ENCODE measurements at places on chromosomes 7 and 10.

DNA sequence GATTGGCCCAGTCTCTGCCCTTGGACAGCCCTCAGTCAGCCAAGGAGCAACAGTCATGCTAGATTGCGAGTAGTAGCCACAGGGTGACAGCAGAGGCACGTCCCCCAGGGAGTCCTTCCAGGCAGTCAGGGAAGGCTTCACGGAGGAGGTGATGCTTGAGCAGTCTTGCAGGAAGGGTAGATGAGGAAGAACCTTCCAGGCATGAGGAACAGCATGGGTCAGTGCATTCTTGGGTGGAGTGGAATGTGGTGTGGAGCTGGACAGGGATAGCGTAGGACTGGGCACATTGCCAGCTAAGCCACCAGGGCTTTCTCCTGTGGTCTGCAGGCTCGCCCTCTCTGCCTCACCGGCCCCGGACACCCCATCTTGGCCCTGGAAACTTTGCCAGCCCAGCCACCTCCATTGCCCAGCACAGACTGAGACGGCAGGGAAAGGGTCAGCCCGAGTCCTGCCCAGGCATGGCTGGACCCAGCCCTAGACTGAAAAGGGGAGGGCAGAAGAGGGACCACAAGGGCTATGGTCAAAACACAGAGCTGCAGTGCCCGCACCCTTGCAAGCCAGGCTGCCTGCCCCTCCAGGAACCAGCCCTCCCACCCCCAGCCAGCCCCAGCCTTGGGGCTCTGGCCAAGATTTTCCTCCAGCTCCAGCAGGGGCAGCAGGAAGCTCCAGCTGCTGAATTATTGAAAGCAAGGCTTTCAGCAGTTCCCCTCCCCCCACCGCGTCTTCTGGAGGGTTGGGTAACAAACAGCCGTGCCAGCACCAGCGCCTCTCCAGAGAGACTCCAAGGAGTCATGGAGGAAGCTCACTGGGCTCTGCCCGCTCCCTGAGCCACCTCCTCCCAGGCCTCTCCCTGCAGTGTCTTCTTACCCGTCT, 18.7 kb downstream of the SRRM3 start:
- no peak for DNase-seq

DNA sequence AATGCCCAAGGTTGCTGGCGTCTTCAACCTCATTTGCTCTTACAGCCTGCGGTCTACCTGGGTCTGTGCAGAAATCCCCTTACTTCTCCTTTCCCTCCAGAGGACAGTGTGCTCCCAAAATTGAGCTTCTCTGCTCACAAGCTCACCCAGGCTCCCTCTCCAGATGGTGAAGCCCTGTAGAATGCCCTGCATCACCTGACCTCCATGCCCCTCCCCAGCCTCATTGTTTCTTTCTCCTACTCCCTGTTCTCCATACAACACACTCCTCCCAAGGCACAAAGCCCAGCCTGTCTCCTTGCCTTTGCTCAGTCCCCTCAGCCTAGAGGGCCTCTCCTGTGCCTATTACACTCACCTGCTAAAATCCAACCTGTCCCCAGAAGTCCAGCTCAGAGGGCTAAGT, 3.5 kb downstream of the CRHR2 start:
- no peak for DNase-seq

GRCh38 chr7:144517749-144518148, 114.3 kb upstream of the NOBOX start:
- DNase-seq = no peak

- no peak for DNase-seq
Observed at GRCh38 chr10:62183442-62183841, 85.2 kb downstream of the RTKN2 start.

DNA sequence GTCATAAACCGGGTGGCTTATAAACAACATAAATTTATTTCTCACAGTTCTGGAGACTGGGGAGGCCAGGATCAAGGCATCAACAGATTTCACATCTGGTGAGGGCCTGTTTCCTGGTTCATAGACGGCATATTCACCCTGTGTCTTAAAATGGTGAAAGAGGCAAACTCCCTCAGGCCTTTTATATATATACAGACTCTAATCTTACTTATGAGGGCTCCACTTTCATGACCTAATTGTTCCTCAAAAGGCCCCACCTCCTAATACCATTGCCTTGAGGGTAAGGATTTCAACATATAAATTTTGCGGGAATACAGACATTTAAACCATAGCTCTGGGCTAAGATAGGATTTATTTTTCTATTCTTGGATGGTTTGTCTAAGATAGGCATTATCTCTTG, 187.2 kb downstream of the PPP1R3A start:
- DNase-seq = no peak

DNA sequence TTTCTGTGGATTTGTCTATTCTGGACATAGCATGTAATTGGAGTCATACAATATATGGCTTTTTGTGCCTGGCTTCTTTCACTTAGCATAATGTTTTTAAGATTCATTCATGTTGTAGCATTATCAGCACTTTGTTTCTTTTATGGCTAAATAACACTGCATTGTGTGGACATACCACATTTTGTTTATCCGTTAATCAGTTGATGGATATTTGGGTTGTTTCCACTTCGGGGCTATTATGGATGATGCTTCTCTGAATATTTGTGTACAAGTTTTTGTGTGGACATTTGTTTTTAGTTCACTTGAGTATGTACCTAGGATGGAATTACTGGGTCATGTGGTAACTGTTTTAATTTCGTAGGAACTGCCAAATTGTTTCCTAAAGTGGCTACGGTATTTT, 6.4 kb downstream of the LCOR start:
- no peak for DNase-seq

- DNase-seq = peak; percentile 31
Observed at GRCh38 chr10:123229927-123230630, 75.9 kb downstream of the BUB3 start.

DNA sequence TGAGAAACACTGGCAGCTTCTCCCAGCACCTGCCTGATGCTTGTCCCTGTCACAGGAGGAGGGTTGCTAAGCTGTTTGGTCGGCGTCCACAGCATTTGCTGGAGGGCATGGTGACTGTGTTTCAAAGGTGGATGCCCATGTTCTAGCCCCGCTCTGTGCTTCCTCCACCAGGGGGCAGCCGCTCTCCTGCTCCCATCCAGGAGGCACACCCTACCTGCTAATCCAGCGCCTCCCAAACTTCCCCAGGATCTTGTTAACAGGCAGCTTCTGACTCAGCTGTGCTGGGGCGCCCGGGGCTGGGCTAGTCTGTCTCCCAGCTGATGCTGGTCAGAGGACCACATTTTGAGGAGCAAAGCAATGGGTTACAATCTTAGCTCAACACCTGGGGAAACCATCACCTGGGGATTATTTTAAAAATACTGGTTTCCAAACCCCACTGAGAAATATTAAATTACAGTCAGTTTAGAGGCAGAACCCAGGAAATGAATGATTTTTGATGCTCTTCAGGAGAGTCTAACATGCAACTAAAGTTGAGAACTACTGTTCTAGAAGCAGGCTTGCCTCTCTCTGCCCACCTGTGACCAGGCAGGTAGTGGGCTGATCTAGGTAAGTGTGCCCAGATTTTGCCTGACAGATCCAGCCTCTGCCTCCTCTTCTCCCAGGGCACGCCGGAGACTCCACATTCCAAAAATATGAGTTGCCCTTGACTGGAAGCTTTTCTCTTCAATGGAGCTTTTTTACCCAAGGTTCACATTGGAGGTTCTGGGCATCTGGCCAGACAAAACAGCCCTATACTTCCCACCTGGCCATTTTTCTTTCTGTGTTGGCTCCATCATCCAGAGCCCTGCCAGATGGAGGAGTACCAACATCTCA, 92.7 kb upstream of the GPR26 start:
- DNase-seq = peak; percentile 51

DNA sequence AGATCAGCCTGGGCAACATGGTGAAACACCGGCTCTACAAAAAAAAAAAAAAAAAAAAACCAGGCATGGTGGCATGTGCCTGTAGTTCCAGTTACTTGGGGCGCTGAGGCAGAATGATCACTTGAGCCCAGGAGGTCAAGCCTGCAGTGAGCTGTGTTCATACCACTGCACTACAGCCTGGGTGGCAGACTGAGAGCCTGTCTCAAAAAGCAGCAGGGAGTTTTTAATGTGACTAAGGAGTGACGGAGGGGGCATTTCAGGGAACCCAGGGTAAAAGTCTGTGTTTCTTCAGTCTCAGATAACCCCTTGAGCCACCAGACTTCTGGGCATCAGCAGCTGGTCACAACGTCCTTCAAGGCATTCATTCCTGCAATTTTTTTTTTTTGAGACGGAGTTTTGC, 2.2 kb upstream of the C10orf95 start:
- no peak for DNase-seq

DNA sequence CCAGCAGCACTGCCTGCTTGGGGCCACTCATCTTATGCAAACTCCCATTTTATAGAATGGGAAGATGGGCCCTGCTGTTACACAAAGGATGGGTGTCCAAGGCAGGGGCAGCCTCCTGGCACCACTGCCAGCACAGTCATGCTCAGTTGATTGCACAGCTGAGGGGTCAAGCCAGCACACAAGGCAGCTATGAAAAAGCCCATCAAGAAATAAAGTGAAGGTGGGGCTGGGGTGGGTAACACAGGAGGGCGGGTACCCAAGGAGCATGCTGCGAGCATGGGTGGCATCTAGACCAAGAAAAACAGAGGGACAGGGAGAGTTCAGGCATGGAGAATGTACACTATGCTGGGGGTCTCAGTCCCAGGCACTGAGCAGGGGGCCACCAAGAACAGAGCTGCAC, 74.7 kb upstream of the UNC5B start:
- DNase-seq = no peak

DNA sequence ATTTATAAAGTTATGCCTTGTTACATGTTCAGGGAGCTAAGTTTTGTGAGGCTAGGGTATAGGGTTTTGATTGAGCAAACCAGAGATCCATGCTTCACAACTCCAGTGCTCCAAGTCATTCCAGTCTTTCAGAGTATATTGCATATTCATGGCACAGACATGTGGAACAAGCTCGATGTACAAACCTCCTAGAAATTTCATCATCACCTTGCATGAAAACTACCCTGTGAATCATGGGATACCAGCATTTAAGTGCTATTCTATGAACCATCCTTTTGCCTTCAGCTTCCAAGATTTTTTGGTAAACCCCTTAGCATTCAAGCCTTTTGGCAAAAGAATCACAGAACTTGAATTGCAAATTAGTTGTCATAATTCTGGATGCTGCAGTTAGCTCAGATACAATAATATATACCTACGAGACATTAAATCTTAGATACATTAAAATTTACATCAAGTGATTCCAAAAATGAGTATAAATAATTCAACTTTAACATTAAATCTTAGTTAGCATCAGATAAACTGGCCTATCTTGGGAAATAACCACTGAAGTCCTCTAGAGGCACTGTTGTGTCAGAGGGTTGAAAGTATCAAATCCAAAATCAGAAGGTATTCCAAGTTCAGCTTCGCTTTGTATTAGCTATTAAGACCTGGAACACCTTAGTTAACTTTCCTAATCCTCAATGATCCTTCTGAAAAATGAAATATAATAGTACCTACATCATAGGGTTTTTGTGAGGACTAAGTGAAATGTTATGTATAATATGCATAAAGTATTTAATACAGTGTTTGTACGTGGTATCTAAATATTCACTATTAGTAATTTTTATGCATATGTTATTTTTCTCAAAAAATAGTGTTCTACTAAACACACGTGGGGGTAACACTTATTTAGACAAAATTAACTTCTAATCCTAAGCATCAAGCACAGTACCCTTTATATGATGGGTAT, 55.5 kb upstream of the CABCOCO1 start:
- DNase-seq = no peak

GRCh38 chr7:124765401-124766352, at the start of gene GPR37:
Gene GPR37 (minus strand): TSS chr7:124765792. CDS start chr7:124764976, 816 bp downstream.
- peak; percentile 52 for DNase-seq

DNA sequence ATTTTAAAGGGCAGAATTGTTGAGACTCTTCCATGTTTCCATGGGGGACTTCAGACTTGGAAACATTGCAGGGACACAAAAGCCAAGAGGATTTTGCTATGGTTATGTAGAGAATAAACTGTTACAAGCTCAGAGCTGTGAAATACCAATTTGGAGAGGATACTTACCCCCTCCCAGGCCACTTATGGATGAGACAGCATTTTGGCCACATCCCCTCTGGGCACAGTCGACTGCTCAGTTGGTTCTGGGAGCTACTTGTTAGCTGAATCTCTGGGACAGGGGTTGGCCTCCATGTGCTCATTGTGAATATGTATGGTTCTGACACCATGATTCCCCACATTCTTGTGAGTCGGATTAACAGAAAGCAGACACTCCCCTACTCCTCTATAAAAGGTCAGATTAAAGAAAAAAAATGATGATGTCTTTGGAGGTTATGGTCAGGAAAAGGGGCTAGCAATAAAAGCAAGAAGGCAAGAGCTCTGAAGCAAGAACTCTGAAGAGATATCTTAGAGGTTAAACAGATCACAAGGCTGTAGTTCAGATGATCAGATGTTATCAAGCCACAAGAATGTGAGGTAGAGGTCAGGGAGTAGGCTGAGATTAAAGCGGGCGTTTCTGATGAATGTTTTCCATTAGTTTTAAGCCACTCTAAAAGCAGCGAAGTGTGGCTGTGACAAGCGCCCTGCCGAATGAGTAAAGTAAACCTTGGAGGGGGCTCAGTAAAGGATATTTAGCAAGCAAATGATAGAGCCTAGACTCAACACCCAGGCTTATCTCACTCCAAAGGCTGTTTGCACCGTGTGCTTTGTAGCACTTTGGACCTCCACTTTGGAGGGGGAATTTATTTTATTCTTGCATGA, 17.2 kb downstream of the STAMBPL1 start:
- DNase-seq = no peak

- DNase-seq = no peak
Observed at GRCh38 chr10:120824881-120825309, 26.3 kb upstream of the WDR11 start.

DNA sequence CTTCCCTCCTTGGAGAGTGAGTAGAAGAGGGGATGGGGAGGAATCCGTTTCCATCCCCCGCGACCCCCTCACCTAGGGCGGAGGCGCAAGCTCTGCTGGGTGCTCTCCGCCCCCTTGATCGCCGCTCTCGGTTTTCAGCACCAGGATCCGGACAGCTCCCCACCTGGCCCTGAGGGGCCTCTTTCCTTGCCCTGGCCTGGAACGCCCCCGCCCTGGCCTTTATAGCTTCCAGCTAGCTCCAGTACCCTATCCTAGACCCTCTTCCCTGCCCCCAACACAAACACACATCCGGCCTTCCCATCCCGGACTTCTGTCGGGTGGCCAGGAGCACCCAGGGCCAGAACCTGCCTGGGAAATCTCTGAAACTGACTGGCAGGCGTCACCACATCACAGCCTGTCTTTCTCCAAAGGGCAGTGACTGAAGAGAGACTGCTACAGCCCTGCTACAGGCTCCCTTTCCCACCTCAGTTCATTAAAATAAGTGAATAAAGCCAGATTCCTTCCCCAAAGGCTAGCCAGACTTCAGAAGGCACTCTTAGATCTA, 72.3 kb upstream of the LEP start:
- DNase-seq = no peak

DNA sequence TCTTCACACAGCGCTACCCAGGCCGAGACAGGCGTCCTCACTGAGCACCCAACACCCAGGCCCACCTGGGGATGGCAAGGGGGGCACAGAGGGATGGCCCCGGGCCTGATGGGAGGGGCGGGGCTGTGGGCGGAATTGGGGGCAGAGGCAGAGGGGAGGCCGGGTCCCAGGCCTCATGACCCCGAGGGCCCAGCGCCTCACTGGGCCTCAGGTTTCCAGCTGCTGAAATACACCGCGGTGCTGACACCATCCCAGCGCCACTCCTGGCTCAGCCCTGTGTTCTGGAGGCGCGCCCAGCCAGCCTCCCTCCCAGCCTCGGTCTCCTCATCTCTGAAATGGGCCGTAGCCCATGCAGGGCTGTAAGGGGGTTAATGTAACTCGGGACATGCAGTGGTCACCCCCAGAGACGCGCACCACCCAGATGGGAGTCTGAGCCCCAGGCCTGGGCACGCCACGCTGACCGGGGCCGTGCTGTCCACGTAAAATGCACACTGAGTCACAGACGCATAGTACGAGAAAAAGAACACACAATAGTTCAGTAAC, 82.3 kb downstream of the UNCX start:
- no peak for DNase-seq

GRCh38 chr10:118392761-118393160, 50.6 kb upstream of the FAM204A start:
- no peak for DNase-seq
